Non-pigmented ciliary epithelial cell (primary cell): ENCODE measurements at places on chromosomes 6 and 20.
A peak's percentile ranks its signal among the peaks of the same experiment; 100 is the strongest.

- DNase-seq = no peak
Observed at GRCh38 chr6:2387445-2387844, 142.0 kb upstream of the GMDS start.

- no peak for DNase-seq
Observed at GRCh38 chr6:35602133-35602946, 86.4 kb downstream of the FKBP5 start.

- no peak for DNase-seq
Observed at GRCh38 chr6:17730078-17730704, 23.5 kb upstream of the NUP153 start.

DNA sequence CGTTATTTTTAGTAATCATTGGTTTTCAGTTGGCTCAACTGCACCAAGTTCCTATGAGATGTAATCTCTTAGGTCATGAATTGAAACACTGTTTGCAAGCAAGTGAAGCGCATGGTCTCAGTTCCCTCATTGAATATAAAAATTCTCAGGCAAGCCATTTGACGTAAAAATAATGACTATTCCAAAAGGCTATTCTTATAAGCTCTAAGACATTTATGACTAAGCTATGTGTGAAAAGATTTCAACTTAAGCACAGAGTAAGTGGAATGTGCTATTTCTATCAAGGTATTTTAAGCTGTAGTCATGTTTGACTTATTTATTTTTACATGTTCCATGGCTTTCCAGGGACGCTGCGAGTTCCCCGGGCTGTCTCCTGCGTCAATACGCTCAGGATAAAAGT, 248.5 kb downstream of the THBS2 start:
- no peak for DNase-seq

DNA sequence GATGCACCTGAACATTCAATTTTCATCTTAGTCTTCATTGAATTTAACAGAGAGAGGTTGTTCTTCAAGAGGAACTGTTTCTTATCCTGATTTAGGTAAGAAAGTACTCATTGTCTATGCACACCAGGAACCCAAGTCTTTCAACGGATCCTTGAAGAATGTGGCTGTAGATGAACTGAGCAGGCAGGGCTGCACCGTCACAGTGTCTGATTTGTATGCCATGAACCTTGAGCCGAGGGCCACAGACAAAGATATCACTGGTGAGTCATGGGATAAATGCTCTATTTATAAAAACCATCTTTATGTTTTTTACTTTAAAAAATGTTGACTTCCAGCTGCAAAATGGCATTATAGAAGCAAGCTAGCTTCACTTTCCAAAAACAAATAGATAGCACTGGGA, 10.2 kb downstream of the NQO2 start:
- no peak for DNase-seq

- DNase-seq = peak; percentile 62
Observed at GRCh38 chr6:167683028-167683862, 143.5 kb upstream of the AFDN start.

DNA sequence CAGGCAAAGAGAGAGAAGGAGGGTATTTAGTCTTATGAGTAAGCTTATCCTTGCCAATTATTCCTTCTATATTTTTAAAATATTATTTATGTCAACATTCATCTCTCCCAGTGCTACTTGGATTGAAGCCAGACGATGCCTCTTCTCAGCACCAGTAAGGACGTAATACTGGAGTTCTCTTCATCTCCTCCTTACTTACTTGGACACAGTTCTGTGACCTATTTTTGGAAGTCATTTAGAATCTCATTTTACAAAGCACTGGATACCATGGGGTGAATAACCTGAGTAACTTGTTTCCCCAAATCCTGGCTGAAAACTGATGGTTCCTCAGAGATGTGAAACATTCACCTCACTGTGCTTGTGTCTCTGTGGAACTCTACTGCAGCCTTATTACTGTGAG, 137.4 kb upstream of the LAMP5 start:
- no peak for DNase-seq

GRCh38 chr6:25006565-25007001, 70.8 kb upstream of the RIPOR2 start:
- DNase-seq = no peak

- DNase-seq = no peak
Observed at GRCh38 chr6:132007474-132008190, 56.5 kb upstream of the CCN2 start.

DNA sequence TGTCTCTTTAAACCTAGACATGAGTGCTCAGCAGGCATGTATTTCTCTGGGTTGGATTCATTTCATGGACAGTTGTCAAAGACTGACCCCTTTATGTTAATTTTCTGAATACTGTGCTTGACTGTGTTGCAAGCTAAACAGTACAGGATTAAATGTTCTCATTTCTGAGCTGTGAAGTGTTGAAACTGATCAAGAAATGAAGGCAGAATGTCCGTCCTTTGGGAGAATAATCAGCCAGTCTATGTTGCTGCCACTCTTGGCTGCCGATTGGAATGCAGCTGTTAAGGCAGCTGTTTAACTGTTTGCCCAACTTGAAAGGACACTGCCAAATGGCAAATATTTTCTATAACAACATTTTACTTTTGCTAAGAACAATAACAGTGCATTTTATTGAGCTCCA, 87.3 kb downstream of the CEP57L1 start:
- DNase-seq = no peak

DNA sequence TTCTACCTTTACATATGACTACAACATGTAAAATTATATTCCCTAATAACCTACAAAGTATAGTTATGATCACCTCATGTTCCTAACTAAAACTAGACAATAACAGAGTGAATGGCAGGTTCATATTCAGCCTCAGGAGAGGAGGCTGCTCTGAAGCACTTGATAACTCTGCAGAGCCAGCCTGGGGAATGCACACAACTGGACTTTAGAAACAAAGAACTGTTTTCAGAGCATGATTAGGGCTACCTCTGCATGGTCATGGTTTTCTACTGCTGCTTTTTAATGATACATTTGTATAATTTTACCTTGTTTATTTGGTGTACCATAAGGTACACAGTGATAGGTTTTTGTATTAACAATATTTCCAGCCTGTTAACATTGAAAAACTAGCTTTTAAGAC, 50.3 kb downstream of the TRPC4AP start:
- DNase-seq = no peak

DNA sequence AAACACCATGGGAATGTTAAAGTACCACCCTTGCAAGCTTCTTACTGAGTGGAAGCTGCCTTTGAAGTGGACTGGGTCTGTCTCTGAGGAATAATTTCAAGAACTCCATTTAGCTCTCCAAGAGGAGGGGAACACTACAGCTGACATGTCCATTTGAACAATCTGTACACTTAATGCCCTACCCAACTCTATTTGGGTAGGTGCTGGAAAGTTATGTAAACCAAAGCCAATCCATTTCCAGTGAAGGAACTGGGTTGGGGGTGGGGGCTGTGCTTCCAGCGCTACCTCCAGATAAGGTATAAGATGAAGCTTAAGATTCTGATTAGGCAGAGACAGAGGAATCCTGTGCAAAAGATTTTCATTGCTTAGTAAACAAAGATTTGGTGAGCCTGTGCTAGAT, 122.0 kb downstream of the TCP11 start:
- DNase-seq = no peak

DNA sequence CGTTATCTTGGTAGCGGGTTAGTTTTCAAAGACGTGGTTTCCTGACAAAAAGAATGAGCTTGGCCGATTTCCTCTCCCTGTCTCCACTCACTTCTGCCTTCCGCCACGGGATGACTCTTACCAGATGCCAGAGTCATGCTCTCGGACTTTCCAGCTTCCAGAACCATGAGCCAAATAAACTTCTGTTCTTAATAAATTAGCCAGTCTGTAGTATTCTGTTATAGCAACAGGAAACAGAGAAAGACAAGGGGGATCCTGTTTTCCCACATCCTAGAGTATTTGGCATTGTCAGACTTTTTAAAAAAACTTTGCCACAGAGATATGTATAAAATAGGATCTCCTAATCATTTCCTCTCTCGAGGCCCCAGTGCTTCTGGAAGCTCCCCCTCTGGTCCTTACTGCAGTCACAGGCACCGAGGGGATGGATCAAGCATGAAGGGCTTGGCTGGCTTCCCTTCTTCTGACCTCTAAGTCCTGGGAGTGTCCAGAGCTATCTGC, 84.9 kb upstream of the NAA20 start:
- DNase-seq = peak; percentile 53

- no peak for DNase-seq
Observed at GRCh38 chr20:21534453-21534852, 20.6 kb upstream of the NKX2-2 start.

GRCh38 chr20:63759377-63759901, 19.9 kb downstream of the SLC2A4RG start:
- no peak for DNase-seq

- DNase-seq = no peak
Observed at GRCh38 chr6:127514773-127515227, 4.3 kb downstream of the MTCL3 start.

DNA sequence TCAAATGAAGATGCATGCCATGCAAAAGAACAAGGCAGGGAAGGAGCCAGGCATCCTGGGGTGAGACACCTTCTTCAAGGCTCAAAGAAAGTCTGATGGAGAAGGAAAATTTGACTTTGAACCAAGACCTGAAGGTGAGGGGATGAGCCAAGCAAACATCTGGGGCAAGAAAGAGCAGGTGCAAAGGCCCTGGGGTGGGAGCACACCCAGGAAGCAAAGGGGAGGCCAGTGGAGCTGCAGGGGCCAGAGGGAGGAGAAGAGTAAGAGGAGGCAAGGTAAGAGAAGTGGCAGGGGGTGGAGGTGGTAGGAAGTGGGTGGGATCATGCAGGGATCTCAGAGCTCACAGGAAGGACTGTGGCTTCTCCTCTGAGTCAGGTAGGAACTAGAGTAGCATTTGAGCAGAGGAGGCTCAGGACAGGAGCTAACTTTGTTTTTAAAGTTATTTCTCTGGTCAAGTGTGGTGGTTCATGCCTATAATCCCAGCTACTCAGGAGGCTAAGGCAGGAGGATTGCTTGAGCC, 49.6 kb downstream of the SLC13A3 start:
- no peak for DNase-seq
